Effector CD8-positive, alpha-beta T cell (primary cell): ENCODE measurements at places on chromosomes 7 and 10.

- DNase-seq: no peak
These were observed 196.7 kb upstream of the KLF14 start for GRCh38 chr7:130930681-130931080.

DNA sequence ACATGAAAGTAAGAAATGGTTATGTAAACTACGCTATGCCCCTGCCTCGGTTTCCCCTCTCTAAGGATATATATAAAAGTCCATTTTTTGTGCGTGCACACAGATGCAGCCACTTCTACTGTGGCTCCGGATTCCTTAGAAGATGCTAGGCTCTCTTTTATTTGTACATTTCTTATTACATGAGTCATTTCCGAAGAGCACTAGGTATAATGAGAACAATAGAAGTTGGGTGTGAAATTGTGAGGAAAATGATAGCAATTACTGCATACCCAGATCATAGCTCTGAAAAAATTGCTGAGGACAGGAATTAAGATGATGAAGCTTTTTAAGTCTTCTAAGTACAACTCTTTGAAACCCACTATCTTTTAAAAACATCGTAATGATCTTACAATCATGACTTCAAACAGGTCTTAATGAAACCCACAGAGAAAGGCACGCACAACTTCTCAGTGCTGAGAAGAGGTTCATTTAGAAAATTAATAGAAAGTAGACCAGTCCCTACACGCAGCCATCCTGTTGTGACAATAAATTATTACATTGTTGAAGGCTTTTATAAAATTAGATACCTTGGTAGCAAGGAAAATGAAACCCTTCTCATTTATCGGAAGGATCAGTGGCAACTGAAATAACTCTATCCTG lies 96.2 kb upstream of the FGFR2 start:
- no peak for DNase-seq

DNA sequence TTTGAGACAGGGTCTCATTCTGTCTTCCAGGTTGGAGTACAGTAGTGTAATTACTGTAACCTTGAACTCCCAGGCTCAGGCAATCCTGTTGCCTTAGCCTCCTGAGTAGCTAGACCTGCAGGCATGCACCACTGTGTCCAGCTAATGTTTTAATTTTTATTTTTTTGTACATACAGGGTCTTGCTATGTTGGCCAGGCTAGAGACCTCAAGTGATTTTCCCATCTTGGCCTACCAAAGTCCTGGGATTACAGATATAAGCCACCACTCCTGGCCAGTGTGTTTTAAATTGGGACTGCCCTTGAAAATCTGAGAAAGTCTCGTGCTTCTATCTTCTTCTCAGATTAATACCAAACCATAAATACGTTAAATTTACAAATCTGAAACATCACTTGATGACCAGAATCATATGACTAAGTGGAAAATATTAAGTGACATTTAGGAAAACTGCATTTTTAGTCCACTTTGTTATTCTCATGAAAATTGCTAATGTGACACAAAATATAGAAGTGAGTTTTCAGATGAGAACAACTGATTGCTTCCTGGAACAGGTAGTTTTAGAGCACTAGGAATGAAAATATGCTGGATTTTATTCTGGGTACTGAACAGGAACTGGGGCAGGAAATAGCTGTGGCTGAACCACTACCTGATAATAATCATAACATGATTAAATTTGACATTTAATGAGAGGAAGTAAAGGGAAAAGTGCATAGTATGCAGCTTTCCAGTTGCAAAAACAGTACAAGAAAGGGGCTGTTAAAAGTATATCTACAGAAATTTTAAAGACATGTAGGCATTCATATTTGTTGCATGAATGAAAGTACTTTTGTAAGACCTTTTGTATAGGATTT lies 4.2 kb downstream of the PHTF2 start:
- no peak for DNase-seq

DNA sequence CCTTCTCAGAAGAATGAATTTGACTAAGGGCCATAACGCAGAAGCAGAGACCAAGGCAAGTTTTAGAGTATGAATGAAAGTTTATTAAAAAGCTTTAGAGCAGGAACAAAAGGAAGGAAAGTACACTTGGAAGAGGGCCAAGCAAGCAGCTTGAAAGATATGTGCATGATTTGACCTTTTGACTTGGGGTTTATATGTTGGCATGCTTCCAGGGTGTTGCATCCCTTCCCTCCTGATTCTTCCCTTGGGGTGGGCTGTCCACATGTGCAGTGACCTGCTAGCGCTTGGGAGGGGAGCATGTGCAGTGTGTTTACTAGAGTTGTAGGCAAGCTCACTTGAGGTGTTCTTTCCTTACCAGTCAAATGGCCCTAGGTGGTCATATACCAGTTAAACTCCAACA lies 37.9 kb upstream of the LRRN3 start:
- no peak for DNase-seq

GRCh38 chr7:6651851-6652445 lies 14.8 kb downstream of the ZNF316 start:
- DNase-seq: no peak

- no peak for DNase-seq
These were observed 233.6 kb downstream of the PRPF18 start for GRCh38 chr10:13820119-13820963.

DNA sequence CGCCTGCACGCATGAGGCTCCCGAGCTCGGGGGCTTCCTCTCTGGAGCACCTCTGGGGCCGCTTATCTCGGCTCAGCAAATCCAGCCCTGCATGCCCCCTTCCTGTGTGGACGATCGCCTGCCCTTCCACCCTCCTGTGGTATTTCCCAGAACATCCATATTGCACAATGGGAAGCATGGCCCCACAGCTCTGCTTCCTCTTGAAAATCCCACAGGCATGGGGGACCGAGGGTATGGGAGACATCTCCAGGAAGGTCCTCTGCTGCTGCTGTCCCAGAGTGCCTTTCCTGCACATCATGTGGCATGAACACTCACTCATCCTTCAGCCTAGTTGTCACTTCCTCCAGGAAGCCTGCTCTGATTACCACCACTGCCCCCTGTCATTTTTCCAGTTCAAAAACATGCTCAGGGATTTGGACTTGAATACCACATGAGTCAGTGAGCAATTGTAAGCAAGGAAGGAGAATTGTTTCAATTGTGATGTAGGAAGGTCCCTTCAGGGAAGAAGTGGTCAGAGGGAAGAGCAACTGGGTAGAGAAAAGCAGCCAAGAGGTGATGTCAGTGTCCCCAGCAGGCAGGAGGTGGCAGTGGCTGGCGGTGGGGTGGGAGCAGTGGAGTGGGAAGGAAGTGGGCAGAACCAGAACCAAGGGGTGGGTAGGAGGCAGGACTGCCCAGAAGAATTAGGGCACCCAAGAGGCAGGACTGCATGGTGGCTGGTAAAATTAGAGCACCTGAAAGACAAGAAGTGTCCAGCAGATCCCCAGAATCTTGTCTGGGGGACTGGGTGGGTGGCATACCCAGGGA lies 67.5 kb upstream of the ZMIZ1 start:
- no peak for DNase-seq

GRCh38 chr7:125592331-125592730 lies 662.7 kb upstream of the POT1 start:
- DNase-seq: no peak
